CD8-positive, alpha-beta memory T cell (primary cell): ENCODE measurements at places on chromosomes 4 and X. TPM values are rescaled to one million over a fixed set of nuclear protein-coding genes. Genes with fewer than 3 reads are reported as not detected.

DNA sequence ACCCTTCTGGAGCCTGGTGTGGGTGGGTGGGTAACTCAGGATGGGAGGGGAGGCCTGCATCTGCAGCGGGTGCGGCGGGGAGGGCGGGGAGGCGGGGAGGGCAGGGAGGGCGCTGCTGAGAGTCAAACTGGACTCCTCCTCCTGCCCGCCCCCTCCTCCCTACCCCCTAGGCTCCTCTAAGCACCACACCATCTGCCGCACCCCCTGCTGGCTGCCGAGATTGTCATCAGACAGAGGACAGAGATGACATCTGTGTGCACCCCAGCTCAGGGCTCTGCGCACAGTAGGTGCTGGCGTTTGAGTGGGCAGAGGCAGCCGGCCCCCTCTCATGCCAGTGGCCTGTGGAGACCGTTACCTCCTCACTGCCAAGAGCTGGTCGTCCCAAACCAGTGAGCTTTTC is 10.6 kb upstream of the HMX1 start:
- DNase-seq = no peak

- no peak for DNase-seq
Measured at GRCh38 chr4:88097781-88098180, 60.7 kb downstream of the ABCG2 start.

DNA sequence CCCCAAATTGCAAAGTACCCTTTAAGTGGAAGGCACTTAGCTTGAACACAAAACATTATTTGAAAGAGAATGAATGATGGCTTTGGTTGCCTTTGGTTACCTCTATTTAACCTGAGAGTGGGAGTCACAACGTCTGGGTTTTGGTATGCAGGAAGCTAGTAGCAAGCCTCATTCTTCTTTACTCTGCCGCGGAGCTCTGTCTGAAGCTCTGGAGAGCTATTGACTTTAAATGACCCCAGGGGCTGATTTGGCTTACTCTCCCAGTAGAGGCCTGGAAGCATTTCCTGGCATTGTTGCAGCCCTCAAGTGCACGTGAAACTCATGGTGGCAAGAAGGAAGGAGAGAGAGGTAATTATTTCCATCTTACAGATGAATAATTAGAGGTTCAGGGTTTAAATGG is 81.8 kb upstream of the MAGEA4 start:
- no peak for DNase-seq

Gene TRPC5OS
- not detected for total RNA-seq

- no peak for DNase-seq
Measured at GRCh38 chr4:121278811-121279368, 101.9 kb downstream of the QRFPR start.

GRCh38 chrX:136825771-136826170 is 45.0 kb upstream of the ARHGEF6 start:
- DNase-seq = no peak

DNA sequence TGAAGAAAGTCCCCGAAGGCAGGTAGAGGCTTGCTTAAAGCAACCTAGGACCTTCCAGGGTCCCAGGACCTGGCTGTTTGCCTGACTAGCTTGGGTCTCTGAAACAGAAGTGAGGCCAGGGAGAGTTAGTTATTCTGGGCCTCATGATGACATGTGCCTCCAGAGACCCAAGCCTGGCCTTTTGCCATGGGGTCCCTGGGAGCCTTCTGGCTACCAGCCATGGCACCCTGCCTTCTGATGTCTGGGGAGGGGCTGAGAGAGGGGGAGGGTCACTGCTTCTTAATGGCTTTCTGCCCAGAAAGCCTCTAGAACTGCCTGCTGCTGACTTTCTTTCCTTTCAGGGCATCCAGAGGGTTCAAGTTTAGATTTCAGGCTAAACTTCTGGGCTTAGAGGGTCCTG is 1.0 kb upstream of the STARD8 start:
- DNase-seq = no peak

Gene NHS
- 9.6 TPM for total RNA-seq

Gene GAGE2A
- not detected for total RNA-seq

DNA sequence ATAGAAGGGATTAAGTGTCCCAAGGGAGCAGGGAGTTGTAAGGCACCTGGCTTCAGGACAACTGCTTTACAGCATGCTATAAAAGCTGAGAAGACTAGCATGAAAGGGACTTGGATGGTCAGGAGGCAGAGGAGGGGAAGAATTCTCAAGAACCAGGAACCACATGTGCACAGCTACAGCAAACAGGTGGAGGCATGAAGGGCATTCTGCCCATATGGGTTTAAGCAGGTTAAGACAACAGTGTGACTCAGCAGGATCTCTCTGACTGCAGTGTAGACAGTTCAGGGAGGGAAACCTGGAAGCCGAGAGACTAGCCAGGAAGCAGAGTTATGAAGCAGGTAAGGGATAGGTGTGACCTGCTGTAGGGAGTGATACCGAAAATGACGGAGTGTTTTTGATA is 117.0 kb downstream of the DHRSX start:
- no peak for DNase-seq

- DNase-seq = no peak
Measured at GRCh38 chrX:130877892-130878341, 25.1 kb downstream of the ENOX2 start.

- no peak for DNase-seq
Measured at GRCh38 chrX:9825129-9825790, 39.0 kb downstream of the SHROOM2 start.

DNA sequence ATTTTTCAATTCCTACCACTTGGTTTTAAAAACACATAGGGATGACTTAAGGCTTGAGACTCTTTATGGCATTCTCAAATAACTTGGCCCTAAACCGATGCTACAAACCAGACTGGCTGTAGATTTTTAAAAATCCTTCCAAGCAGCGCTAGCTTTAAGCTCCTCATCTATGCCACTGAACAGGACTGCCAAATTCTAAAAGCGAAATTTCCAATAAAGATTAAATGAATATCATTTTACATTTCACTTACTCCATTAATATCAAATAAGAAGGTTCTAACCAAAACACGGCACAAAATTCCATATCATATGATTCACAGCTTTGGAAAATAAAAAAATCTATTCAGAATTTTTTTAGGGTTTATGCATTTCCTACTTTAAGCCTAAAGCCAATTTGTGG is 134.2 kb downstream of the FANCB start:
- no peak for DNase-seq
